Mesangial cell (primary cell): ENCODE measurements at places on chromosomes 11 and 22. TPM values are rescaled to one million over a fixed set of nuclear protein-coding genes. Genes with fewer than 3 reads are reported as not detected.

The SERPIND1 gene
- not detected in 2 replicates for total RNA-seq

The PISD gene
- 57.8 and 58.5 TPM in 2 replicates for total RNA-seq

The CRYBB3 gene
- not detected in 2 replicates for total RNA-seq

The PRODH gene
- 0.16 and 5.6 TPM in 2 replicates for total RNA-seq

The FGF4 gene
- not detected in 2 replicates for total RNA-seq

The TRIM29 gene
- total RNA-seq: 0.16 and 0.51 TPM in 2 replicates

The KRTAP5-2 gene
- not detected in 2 replicates for total RNA-seq

The POU2AF1 gene
- not detected in 2 replicates for total RNA-seq

The OR2D3 gene
- not detected in 2 replicates for total RNA-seq

The RBMXL2 gene
- not detected in 2 replicates for total RNA-seq

The PACSIN3 gene
- total RNA-seq: 30.0 and 42.7 TPM in 2 replicates

The OSBP2 gene
- total RNA-seq: 2.0 and 4.8 TPM in 2 replicates

The KRTAP5-1 gene
- total RNA-seq: not detected in 2 replicates

The ZNF215 gene
- 2.0 and 2.3 TPM in 2 replicates for total RNA-seq

The KIF18A gene
- 4.3 and 20.2 TPM in 2 replicates for total RNA-seq

The FADS2 gene
- total RNA-seq: 312 and 488 TPM in 2 replicates

The DAGLA gene
- total RNA-seq: 5.9 and 7.6 TPM in 2 replicates

The CDC42EP2 gene
- total RNA-seq: 19.9 and 24.8 TPM in 2 replicates

The CHRDL2 gene
- not detected in 2 replicates for total RNA-seq

The TMPRSS5 gene
- 0.13 and 0.16 TPM in 2 replicates for total RNA-seq

The BAD gene
- total RNA-seq: 95.5 and 114 TPM in 2 replicates

The RASL10A gene
- total RNA-seq: 0.13 TPM in 1 of 2 replicates, not detected in the other

The SLC22A8 gene
- not detected in 2 replicates for total RNA-seq

The NXPE2 gene
- 0.16 TPM in 1 of 2 replicates, not detected in the other for total RNA-seq

The CASP12 gene
- total RNA-seq: not detected in 2 replicates

The SHANK2 gene
- 6.5 and 35.9 TPM in 2 replicates for total RNA-seq

The GLYAT gene
- total RNA-seq: not detected in 2 replicates

The ASCL2 gene
- not detected in 2 replicates for total RNA-seq

The TBX1 gene
- total RNA-seq: not detected in 2 replicates

The DDTL gene
- 0.65 and 2.9 TPM in 2 replicates for total RNA-seq

The LINC01488 gene
- total RNA-seq: not detected in 2 replicates

The C22orf31 gene
- not detected in 2 replicates for total RNA-seq

The RPL3 gene
- total RNA-seq: 2,016 and 2,592 TPM in 2 replicates

The UEVLD gene
- 12.3 and 17.8 TPM in 2 replicates for total RNA-seq

The FAM89B gene
- total RNA-seq: 69.9 and 115 TPM in 2 replicates

The IGLL1 gene
- total RNA-seq: not detected in 2 replicates

The CDC42BPG gene
- 2.1 and 10.1 TPM in 2 replicates for total RNA-seq

The MPZL3 gene
- 2.5 and 2.8 TPM in 2 replicates for total RNA-seq

The FLRT1 gene
- under 0.01 and 0.25 TPM in 2 replicates for total RNA-seq

The VPREB1 gene
- not detected in 2 replicates for total RNA-seq

The PARVG gene
- total RNA-seq: under 0.01 TPM in 1 of 2 replicates, not detected in the other

The MRGPRX3 gene
- not detected in 2 replicates for total RNA-seq

The RFPL2 gene
- total RNA-seq: not detected in 2 replicates

The MMP11 gene
- total RNA-seq: 12.5 and 117 TPM in 2 replicates

The TMEM80 gene
- total RNA-seq: 12.2 and 45.6 TPM in 2 replicates

The CLCF1 gene
- total RNA-seq: 17.8 and 29.8 TPM in 2 replicates

The FAM227A gene
- 0.65 and 3.9 TPM in 2 replicates for total RNA-seq

The SYNGR1 gene
- total RNA-seq: 12.9 and 21.4 TPM in 2 replicates

The DEFB108B gene
- total RNA-seq: not detected in 2 replicates

The OR52A1 gene
- not detected in 2 replicates for total RNA-seq
